Testis (tissue), 5 donors: ENCODE measurements at places on chromosomes 4 and X.

GRCh38 chr4:145929415-145930178, 9.0 kb downstream of the ZNF827 start:
- no peak for DNase-seq

- DNase-seq: no peak
These were observed 28.4 kb upstream of the UVSSA start for GRCh38 chr4:1318488-1319213.

DNA sequence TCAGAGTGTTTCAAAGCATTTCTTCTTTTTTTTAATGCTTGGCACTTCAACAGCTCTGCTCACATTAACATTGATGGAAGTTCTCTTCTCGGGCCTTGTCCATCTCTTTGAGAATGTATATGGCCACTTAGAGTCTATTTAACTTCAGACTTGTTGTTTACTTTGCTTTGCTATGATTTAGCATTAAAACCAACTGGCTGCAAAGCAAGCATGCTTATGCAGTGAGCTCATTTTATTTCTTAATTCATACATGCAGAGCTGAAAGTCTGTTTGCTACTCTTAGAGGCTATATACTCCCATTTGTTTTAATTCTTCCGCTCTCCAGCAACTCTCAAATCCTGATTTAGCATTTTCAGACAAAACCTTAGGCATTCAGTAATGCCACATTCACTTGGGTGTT, 107.6 kb upstream of the PACRGL start:
- DNase-seq: no peak

- no peak for DNase-seq
These were observed 79.2 kb upstream of the ATOH1 start for GRCh38 chr4:93749292-93749761.

- DNase-seq: no peak
These were observed 685 bp upstream of the TNIP2 start for GRCh38 chr4:2756691-2757350.

DNA sequence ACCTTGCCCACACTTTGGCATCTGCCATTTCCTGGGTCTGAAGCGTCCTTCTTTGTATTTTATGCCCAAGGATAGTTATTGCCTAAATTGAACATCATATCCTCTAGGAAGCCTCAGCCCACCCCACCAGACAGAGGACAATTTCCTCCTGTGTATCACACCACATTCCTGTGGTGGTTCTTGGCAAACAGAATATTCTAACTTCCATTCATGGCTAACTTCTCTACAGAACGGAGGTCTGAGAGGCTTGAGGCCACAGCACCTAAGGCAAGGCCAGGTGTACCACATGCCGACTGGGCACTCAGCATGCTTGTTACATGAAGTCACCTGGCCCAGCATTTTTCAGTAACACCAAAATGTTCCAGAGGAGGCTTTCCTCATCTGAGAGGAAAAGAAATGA, 42.4 kb downstream of the CD99L2 start:
- DNase-seq: no peak

DNA sequence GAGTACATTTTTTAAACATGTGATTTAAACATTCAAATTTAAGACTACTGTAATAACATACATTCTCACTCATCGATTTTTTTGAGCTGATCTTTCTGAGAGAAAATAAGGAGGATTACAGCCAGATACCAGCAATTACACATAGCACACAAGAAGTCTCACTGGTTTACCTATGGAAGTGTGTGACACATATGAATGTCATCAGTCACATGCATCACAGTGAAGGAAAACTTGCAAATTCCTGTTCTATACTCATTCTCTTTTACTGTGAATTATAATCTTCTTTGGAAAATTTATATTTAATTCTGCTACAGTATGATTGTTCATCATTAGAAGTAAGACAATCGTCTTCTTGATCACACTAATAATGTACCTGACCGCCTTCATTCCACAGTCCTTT, 21.3 kb upstream of the BMP2K start:
- no peak for DNase-seq

DNA sequence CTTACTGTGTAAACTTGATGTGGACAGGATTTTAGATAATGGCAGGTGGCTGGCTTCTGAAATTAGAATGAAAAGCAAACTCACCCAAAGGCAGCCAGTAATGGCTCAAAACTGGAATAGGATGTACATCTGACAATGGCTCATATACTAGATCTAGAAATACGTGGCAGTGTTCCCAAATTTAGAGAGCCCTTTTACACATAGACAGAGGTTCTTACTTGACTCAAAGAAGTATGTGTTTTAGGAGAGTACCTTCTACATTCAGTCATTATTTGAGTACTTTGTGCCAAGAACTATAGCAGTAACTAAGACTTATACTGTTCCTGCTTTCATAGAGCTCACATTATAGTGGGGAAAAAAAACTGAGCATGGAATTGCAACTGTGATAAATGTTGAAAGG, 48.0 kb downstream of the UBE2K start:
- DNase-seq: no peak

DNA sequence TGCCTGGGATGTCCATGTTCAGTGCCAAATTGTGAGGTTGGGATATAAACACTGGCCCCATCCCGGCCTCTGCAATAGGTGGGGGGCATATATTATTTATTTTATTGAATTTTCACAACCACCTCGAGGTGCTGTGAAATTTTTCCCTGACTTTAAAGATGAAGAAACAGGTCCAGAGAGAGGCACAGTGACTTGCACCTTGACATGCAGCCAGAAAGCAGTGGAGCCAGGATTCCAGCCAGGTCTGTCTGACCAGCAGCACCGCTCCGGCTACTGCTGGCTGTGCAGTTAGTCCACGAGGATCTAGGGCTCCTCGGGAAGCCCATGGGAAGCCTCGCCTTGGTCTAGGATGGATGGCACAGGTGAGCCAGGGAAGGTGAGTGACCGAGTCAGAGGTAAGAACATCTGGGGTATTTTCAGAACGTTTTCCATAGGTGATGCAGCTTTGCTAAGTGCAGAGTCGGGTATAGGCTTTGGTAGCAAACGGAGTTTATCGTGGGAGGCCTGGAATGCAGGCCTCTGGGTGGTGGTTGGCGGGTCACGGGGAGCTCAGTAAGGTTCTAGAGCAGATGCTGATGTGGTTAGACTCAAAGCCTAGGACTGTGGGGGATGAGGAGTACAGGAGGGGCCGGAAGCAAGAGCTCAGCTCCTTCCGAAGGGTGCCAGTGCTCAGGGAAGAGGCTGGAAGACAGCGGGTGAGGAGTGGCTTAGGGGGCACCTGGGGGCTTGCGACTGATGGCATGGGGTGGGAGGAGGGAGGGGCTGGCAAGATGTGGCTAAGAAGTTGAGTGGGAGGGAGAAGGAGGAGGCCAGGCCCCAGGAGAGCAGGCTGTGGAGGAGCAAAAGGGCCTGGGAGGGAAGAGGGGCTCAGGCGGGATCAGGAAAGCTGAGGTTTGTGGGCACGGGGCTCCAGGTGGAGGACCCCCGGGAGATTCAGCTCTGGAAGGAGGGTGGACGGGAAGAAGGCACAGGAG, 107.7 kb upstream of the LRPAP1 start:
- no peak for DNase-seq

GRCh38 chrX:150463566-150463965, 100.4 kb downstream of the MAMLD1 start:
- DNase-seq: no peak

DNA sequence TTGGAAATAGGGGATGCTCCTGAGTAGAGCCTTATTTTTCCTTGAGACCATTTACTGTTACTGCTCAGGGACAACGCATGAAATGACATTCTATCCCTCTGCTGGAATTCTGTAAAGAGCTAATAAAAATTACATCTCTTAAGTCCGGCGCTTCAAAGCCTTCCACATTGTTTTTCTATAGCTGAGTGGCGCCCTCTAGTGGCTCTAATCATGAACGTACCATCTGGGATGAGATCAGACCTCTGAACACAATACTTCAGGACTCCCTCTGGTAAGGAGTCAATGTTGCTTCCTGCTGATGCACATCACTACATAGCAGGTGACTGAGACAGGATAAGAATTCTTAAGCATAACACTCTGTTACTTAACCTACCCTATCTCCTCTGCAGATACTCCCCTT, 6.0 kb downstream of the HMGN5 start:
- peak; percentile 78 for DNase-seq

- DNase-seq: no peak
These were observed 1237.1 kb downstream of the PCDH19 start for GRCh38 chrX:99172958-99173357.

GRCh38 chr4:149291463-149291862, 524.2 kb downstream of the IQCM start:
- no peak for DNase-seq

DNA sequence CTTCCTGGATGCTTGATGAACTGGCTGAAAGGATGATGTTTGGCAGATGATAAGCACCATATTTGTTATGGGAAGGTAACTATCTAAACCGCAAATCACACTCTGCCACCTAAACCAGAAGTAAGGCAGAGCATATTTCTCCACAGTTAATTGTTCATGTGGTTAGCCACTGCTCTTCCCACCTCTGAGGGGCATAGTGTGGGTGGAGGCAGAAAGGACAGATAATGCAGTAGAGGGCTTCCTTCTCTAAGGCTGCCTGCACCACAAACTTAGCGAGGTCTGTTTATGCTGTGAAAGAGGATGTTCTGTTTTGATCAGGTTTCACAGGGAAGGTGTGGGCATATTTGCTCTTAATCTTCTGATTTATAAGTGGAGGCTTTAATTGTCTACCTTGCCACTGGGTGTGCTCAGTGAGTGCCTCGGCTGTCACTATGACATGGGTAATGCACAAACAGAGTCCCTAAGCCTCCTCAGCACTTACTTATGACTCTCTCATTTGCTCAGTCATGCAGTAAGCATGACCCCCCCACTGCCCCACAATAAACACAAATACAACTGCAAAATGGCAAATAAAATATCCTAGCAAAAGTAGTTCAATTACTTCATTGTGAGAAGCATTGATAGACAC, 401.0 kb downstream of the TMA16 start:
- no peak for DNase-seq

DNA sequence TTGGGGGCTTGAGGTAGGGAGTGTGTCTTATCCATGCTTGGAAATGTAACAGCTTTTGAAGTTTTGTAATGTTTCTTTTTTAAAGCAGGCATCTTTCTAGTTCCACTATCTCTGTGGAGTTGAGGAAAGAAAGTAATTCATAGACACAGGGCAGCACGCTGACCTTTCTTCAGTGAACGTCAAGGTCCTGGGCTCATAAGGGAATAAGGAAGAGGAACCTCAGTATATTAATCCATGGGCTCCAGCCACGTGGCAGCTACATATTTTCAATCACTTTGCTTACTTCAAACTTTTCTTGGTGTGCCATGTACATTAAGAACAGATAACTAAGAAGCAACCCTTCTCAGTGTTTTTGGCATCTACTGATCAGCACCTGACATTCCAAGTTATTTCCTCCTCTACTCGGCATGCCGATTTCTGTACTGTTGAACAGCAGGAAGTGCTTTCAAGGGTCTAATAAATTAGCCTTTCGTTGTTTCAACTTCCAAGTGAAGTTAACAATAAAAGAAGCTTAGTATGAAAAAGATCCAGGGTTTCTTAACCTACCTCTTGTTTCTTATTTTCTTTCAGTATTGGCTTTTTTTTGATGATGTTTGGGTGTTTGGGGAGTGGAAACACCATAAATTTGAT, 88.2 kb downstream of the SORBS2 start:
- peak; percentile 42 for DNase-seq
